ENCODE measurements at places on chromosomes 7 and 10.

GRCh38 chr7:78585980-78586379 is 787.4 kb downstream of the PHTF2 start:
- no peak for DNase-seq

DNA sequence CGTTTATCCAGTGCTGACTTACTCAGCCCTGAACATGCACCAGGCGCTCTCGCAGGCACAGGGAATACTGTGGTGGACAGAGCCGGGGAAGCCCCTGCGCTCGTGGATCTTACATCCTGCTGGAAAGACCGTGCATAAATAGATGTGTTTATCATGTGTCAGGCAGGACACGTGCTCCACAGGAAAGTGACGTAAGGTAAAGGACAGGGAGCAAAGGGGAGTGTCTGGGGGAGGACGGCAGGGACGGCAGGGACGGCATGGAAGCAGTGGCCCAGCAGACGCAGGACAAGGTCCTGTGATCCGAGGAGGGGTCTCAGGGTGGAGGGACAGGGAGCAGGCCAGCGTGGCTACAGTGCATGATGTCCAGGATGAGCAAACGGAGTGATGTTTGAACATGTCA is 410.5 kb downstream of the PAXIP1 start:
- DNase-seq: no peak

GRCh38 chr10:124348801-124349200 is 69.9 kb downstream of the OAT start:
- DNase-seq: no peak

GRCh38 chr7:42831006-42831717 is 80.7 kb downstream of the C7orf25 start:
- DNase-seq: no peak

GRCh38 chr10:100185364-100186252 is at the start of gene ERLIN1:
Gene ERLIN1 (minus strand): TSS chr10:100186029. CDS start chr10:100185626, 403 bp downstream.
- DNase-seq: peak; percentile 69

- DNase-seq: no peak
These were observed 77.2 kb downstream of the EXOC4 start for GRCh38 chr7:133330085-133330484.

GRCh38 chr7:29276199-29276598 is 81.6 kb downstream of the CHN2 start:
- DNase-seq: no peak

GRCh38 chr7:137577184-137577583 is 233.7 kb upstream of the PTN start:
- DNase-seq: no peak

DNA sequence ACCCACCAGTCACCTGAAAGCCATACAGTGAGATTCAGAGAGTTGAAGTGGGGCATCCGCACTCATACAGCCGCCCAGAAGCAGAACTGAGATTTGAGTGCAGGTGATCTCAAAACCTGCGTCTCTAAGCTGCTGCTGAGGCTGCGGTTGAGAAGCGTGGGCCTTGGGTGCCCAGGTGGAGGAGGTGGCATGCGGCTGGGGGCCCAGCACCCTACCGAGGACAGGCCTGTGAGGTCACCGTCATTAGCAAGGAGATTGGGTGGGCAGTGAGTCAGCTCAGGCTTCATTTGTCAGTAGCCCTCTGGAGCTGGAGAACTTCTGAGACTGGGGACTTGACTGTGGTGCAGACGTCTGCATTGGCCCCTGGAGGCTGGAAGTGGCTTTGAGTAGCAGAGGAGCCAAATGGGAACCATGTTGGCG is 29.8 kb downstream of the ZMIZ1 start:
- DNase-seq: no peak

DNA sequence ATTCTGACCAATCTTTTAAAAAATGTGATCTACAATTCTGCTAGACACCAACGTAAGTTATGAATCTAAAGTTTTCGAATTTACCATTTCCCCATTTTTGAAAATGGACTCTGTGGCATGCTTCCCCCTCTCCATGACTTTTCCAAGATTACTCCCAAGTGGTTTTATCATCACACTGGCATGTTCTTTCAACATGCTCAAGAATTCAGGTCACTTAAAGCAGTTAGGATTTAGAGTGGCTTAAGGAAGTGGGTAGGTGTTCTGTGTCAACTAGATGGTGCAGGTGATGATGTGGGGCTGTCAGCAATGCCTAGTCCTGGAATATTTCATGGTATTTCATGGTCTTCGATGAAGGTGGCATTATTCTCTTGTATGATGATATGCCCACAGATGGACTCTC is 164.0 kb upstream of the ASAH2 start:
- DNase-seq: no peak

DNA sequence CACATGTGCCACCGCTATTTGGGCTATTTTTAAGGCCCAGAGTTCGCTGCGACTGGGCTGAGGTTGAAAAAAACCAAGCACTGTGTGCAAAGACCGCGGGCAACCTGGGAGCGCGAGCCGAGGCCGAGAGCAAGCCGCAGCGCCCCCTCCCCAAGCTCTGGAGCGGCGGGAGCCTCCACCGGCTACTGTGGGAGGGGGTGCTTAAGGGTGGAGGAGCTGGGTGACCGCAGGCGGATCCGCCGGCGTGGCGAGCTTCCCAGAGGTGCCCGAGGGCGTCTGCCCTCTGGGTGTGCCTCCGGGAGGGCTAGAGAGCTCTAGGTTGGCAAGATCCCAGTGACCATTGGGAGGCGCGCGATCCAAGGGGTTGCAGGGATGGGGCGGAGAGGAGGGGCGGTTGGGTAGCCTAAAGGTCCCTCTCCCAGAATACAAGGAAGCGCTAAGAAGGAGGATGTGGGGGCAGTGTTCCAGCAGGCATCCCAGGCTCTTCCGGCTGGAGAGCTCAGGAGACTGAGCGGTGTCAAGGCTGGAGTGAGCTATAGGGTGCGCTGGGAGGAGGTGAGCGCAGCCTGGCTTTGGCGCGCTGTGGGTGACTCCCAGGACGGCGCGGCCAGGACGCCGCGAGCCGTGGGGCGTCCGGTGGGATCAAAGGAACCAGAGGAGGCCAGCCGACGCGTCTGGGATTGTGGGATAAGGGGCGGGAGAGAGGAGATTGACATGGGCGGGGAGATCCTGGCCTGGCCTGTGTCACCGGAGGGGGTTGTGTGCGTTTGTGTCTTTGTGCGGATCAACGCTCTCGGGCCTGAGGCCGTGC is 8.0 kb downstream of the DLX5 start:
- no peak for DNase-seq

GRCh38 chr10:127977357-127978009 is 70.6 kb downstream of the PTPRE start:
- no peak for DNase-seq

DNA sequence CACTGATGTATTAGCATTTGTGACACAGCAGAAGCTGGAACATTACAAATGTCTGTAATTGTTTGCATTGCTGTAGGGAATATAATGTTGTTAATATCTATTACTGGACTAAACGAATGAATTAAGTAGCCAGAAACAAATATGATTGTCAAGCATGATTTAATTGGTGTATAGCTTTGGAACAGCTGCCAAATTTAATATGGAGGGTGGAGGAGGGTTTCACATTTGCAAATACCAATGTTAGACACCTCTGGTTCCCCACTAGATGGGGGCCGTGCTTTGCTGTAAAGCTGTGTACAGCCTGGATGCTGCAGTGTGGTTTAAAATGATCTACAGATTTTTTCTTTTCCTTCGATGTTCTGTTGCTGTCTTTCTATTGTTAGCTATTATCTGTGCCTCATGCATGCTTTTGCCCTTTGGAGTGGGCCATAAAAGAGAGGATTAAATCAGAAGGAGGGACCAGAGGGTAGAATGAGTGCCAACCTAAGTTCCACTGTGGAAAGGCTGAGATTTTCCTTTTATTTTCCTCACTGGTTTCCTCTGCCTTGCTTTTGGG is 23.1 kb downstream of the DNAJB9 start:
- peak; percentile 82 for DNase-seq

DNA sequence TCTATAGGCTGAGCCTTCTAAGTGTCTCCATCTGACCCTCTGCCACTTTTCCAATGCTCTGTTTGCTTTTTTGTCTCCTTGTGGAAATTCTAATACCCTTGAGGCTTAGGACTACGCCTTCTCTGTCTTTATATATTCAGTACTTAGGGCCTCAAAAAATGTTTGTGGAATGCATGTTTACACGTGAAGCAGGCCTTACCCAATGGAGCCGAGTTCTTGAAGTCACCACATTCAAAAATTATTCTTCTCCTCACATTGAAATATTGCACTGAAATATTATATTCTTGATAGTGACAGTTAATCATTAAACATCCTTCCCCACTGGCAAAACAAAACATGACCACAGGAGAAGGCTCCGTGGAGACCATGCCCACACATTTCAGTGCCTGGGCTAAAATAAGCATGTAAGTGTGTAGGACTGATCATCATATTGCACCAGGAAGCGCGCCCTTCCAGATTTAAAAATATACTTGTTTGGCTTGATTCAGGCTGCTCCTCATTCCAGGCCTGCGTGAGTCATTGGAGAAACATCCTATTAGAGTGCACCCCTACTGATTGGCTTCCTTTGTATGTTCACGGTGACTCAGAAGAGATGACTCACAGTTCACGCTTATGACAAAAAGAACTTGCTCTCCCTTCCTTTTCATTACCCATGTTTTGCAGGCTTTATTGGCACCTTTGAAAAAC is 307.4 kb upstream of the AOAH start:
- no peak for DNase-seq

DNA sequence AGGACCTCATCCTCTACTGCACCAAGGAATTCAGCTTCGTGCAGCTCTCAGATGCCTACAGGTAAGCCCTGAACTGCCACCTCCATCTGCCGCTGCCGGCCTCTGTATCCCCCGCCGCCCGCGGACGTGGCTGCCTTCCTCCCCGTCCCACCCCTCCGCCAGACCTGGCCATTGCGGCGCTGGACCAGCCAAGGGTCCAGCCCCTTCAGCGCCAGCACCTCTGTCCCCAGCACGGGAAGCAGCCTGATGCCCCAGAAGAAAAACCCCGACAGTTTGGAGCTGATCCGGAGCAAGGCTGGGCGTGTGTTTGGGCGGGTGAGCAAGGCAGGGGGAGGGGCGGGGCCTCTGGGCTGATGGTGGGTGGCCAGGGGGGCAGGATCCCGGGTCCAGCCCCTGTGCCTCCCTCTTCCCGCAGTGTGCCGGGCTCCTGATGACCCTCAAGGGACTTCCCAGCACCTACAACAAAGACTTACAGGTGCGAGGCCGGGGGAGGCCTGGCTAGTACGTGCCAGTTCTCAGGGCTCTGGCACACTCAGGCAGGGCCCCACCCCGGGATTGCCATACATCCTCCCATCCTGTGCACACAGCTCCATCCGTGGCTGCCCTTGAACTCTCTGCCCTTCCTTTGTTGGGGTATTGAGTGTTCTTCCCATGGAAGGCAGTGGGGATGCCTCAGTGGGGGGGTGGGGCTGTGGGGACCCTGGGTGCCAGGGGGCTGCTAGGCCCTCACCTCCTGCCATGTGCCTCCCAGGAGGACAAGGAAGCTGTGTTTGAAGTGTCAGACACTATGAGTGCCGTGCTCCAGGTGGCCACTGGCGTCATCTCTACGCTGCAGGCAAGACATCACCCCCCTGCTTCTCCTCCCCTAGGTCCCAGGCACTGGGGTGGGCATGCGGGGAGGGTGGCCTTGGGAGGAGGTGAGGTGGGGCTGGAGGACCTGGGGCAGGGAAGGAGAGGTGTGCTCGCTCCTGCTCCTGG is 13.5 kb downstream of the ASL start:
- no peak for DNase-seq

GRCh38 chr7:137590071-137590755 is 246.7 kb upstream of the PTN start:
- DNase-seq: no peak

GRCh38 chr7:71768450-71768849 is 636.5 kb downstream of the GALNT17 start:
- DNase-seq: no peak

DNA sequence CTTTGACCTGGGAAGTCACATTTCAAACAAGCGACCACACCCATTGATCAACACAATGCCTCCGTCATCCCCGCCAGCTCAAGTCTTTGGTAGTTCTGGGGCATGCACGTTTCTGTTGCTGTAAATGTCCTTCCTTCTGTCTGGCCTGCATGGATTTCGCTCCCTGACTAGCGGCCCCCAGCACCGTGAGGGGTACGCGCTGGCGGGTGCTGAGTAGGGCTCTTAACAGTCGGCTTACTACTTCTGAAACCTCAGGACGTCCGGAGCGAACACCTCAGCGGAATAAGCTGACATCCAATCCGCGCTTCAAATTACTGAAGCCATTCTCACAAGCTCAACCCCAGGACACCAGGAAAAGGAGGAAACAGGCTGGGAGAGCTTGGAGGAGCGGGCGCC is 505 bp downstream of the NUDCD3 start:
- no peak for DNase-seq

GRCh38 chr7:90025771-90026170 is 128.5 kb upstream of the STEAP1 start:
- no peak for DNase-seq

DNA sequence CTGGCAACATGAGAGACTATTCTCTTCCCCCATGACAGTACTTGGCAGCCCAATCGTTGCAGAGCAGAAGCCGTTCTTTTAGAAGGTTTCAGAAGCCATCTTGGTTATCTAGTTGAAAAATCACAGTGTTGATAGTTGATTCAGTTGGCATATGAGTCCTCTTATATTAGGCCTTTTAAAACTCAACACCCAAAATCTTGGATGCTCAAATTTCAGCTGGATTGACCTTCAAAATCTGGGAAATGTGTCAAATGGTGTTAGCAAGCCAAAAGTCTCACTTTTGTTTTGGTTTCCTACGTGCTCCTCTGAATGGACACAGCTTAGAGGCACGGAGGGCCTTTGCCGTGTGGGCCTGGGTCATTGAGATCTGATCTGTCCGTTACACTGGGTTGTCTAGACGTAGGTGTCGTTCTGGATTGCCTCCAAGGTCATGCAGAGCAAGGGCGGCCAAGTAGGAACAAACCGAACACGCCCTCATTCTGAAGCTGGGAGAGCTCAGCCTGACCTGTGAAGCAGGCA is 59.3 kb upstream of the BMPER start:
- no peak for DNase-seq

GRCh38 chr10:77195101-77195500 is 442.5 kb downstream of the KCNMA1 start:
- no peak for DNase-seq

GRCh38 chr7:42575171-42575570 is 336.7 kb downstream of the C7orf25 start:
- DNase-seq: no peak

- DNase-seq: no peak
These were observed 1.6 kb downstream of the LRRD1 start for GRCh38 chr7:92177362-92177761.

DNA sequence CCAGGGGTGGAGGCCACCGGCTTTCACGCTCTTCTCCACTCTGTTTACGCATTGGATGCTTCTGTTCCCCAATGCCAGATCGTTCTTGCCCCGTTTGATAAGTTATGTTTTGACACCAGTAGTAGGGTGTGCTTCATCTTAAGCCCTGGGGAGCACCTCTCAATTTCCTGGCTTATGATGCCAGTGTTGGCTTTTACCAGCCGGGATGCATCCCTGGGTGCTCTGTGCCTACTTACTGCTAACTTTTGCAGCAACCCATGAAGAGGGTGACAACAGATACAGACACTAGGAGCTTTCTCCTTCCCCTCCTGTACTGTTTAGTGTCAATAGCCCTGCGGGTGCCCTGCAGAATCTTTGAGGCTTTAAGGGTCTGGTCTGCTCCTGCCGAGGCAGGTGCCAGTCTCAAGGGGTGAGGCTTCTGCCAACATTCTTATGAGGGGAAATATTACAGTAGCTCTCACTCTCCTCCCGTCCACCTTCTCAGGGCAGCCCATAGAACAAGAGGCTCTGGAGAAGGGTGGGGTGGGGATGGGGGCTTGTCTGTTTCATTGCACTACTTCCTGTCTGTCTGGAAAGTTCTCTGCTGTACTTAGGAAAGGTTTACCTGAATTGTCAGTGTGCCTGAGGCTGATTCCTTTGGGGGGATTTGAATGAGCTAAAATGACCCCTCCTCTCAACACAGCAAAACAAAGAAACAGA is 23.3 kb downstream of the ADCY1 start:
- no peak for DNase-seq

GRCh38 chr10:100750291-100751210 is 5.2 kb downstream of the PAX2 start:
- DNase-seq: no peak

Data from NCI-H1105 (cell line).